ENCODE measurements at places on chromosomes 2 and 18.

GRCh38 chr2:45494275-45494977 is 116.6 kb downstream of the SRBD1 start:
- DNase-seq, result no peak

DNA sequence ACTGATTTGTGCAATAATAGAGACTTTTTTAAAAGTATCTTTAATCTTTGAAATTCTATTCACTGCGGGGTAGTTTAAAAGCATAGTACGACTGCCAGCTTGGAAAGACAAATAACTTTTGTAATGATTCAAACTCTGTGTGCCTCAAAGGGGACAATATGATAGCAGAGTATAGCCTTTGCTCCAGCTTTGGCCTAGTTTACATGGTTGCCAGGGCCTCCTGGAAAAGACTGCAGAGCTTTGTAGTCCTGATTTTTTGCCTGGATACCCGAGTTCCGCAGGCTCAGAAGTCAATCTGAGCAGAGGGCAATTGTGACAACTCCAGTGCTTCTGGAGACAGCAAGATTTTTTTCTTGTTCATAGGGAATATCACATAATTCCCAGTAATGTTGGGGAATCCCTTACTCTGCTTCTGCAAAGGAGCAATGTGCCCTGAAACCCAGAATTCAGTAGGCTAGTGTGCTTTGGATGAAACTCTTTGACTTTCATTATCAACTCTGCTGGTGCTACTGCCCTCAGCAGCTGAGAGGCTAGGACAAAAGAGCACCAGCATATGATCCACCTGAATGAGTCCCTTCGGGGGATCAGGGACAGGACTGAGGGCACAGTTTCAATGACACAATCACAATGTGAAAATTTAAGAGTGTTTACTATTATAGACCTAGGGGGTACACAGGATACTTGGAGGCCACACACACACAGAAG is 768.1 kb downstream of the TMEM182 start:
- DNase-seq, result no peak

DNA sequence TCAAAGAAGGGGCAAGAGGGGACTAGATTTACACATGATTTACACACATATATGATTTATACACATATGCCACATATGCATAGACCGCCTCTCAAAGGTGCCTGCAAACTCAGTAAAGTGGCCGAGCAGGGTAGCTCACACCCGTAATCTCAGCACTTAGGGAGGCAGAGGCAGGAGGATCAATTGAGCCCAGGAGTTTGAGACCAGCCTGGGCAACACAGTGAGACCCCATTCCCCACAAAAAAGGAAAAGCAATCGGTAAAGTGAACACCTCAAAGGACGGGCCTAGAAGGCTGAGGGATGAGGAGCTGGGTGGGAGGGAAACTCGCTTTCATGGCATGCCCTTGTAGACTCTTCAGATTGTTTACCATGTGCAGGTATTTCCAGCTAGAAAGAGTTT is 5.1 kb downstream of the ANKRD39 start:
- DNase-seq, result no peak

- DNase-seq, result no peak
These were observed 70.3 kb upstream of the CWC22 start for GRCh38 chr2:180077295-180077906.

- no peak for DNase-seq
These were observed 29.6 kb downstream of the FAM168B start for GRCh38 chr2:131063501-131064283.
